ENCODE measurements at places on chromosomes 6 and 20.
A peak's percentile ranks its signal among the peaks of the same experiment; 100 is the strongest.

DNA sequence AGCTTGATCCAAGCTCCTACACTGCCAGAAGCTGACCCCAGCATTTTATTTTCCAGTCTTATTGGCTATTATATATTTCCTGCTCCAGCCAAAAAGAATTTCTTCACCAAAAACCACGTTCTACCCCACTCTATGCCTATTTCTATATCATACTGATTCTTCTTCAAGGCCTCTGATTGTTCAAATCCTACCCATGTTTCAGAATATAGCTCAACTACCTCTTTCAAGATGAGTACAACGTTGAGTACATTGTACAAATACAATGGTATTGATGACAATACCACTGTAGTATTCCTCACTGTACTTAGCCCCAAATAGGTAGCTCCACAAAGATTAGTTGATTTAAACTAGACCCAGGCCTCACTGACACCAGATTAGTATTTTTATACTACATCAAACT, 31.0 kb downstream of the ASCC3 start:
- DNase-seq: no peak

DNA sequence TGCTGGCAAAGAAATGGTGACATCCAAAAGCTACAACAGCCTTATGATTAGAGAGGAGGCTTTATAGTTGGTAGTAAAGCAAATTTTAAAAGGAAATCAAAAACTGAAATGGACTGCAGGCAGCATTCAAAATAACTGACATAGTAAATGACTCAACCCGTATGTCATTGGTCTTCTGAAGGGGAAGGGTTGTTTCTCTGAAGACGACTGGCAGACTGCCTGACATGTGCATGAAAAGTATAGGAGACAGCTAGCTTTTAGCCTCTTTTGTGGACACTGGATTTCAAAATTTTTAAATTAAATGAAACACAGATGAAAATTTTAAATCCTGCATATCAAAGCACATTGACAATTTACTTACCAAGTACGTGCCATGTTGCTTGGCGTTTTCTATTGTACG, 90.7 kb downstream of the TRMT6 start:
- DNase-seq: no peak

DNA sequence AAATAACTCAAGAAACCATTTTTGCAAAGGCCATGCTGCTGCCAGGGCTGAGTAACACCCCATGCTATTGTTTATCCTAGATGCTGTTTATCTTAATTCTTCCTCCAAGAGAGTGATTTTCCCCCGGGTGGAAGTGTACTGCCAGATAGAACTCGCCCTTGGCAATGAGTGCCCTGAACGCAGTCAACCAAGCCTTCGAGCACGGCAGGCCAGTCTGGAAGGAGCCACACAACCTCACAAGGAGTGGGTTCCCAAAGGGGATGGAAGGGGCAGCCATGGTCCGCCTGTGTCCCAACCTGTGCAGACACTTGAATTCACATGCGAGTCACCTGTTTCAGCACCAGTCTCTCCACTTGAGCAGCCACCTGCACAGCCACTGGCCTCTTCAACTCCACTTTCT, 31.9 kb downstream of the PNPLA1 start:
- DNase-seq: no peak

GRCh38 chr20:57874141-57874540, 164.3 kb upstream of the PMEPA1 start:
- no peak for DNase-seq

- peak; percentile 38 for DNase-seq
Measured at GRCh38 chr6:113291751-113292445, 565.2 kb upstream of the MARCKS start.

DNA sequence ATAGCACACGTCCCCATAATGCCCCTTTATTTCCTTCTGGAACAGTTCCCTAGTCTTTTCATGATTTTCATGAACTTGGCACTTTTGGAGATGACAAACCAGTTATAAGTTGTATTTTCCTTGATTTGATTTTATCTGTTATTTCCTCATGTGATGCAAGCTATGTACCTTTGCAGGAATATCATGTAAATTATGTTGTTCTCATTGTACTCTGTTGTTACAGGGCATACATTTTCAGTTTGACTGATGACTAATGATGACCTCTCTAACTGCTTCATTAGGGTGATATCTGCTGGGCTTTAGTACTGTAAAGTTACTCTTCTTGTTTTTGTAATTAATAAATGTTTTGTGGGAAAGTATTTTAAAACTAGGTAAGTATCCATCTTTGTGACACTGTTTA, 147.3 kb downstream of the ZFAND3 start:
- DNase-seq: no peak

DNA sequence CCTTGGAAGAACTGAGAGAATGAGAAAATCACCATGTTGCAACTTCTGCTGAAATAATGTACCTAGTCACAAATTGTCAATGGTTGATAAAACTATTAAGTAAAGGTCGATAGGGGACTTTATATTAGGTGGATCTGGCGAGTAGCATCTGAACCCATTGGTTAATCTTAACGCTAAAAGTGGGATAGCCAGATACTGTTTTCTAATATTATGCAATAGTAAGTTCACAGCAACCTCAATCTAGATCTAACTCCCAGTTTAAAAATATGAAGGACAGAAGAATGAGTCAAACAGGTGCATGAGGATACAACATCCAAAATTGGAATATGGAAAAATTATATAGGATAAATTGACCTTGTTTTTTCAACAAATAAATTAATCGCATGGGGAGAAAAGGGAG, 18.8 kb downstream of the PSMF1 start:
- no peak for DNase-seq

- DNase-seq: no peak
Measured at GRCh38 chr6:45163952-45164766, 164.0 kb upstream of the RUNX2 start.

DNA sequence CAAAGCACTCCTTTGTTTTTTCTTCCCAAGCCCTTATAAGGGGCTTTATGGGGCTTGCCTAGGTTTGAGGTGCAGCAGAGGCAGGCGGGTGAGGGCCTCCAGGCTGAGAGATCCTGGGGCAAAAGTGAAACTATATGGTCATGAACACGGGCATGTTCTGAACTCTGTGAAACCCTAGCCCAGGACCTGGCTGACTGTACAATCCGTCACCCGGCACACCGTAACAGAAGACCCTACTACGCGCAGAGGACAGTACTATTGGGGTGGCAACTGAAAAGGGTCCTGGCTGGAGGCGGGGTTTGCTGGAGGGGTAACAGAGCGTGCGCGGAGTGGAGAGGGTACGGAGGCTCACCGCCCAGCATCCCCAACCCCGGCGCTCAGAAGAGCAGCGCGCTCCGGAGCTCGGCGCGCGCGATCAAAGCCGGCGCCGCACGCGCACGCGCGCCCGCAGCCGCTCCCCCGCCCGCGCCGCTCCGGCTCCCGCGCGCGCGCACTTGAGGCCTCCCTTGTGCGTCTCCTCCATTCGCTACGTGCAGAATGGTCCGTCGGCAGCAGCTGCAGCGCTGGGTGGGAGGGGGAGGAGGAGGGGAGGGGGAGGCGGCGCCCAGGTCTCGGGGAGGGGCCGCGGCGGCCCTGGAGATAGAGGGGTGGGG, 54.2 kb downstream of the MRPL14 start:
- DNase-seq: peak; percentile 57

GRCh38 chr6:28496099-28496779, 19.4 kb downstream of the GPX6 start:
- no peak for DNase-seq

GRCh38 chr6:133748628-133749027, 140.3 kb upstream of the TCF21 start:
- no peak for DNase-seq

DNA sequence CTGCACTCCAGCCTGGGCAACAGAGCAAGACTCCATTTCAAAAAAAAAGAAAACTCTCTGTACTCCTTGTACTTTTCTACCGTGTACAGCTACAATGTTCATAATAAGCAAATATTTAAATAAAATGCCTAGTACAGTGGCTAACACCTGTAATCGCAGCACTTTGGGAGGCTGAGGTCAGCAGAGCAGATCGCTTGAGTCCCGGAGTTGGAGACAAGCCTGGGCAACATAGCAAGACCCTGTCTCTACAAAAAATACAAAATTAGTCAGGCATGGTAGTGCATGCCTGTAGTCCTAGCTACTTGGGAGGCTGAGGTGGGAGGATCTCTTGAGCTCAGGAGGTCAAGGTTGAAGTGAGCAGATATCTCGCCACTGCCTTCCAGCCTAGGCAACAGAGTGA, 5.7 kb downstream of the NAPB start:
- DNase-seq: no peak

DNA sequence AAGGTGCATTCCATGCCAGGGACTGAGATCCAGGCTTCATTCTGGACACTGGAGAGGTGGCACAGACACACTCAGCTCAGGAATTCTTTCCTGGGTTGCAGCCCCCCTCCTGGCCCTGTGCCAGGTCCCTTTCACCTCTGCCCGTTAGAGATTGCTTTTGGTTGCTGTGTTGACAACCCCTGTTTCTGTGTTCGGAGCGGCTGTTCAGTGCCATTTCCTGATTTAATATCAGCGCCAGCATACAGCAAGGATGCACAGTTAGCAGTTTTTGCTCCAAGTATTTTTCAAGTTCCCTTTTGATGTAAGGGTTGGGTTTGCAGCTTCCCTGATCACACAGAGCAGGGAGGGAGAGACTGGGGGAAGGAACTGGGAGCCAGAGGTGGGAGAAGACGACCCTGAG, 8.5 kb upstream of the MAFB start:
- DNase-seq: no peak

- DNase-seq: peak; percentile 44
Measured at GRCh38 chr6:33787954-33788693, 806 bp downstream of the LEMD2 start.

- DNase-seq: no peak
Measured at GRCh38 chr6:168313431-168314011, 6.1 kb downstream of the DACT2 start.

- DNase-seq: no peak
Measured at GRCh38 chr6:79267128-79267527, 32.6 kb upstream of the HMGN3 start.

- no peak for DNase-seq
Measured at GRCh38 chr6:89836639-89837222, 7.1 kb downstream of the CASP8AP2 start.

DNA sequence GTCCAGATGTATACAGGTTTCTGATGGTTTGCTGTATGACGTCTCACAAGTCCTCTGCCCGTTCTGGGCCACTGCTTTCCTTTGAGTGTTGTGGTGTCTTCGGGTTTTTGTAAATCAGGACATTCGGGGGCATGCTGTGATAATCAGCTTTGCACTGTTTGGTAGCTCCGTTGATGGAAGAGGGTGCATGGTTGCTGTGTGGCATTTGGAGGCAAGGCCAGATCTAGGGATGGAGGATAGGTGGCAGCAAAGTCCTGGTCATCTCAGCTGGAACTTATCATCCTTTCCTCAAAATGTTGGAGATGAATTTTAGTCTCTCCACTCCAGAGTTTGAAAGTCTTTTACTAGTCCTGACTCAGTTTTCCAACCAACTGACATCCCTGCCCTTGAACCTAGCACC, 91.0 kb downstream of the SCP2D1 start:
- no peak for DNase-seq

DNA sequence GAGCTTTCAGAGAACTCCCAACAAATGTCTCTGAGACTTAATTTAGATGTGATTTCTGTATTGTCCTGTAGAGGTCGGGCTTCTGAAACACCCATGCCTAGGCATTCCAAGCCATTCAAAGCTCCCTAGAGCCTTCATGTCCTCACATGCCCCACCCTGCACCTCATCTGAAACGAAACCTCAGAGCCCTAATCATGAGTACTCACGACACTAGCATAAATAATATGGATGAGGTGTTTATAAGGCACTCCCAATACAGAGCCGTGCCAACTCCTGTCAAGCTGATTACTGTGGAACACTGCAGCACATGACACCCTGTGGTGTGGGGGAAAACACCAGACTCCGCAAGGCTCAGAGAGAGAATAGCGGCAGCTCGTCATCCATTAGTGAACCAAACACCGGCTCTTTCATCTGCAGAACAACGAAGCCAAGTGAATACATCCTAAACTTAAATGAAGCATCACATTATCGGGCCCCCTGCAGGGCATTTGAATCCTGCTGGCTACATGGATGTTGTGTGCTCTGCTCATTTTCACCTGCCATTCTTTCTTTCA, 83.8 kb downstream of the FNDC1 start:
- DNase-seq: no peak

DNA sequence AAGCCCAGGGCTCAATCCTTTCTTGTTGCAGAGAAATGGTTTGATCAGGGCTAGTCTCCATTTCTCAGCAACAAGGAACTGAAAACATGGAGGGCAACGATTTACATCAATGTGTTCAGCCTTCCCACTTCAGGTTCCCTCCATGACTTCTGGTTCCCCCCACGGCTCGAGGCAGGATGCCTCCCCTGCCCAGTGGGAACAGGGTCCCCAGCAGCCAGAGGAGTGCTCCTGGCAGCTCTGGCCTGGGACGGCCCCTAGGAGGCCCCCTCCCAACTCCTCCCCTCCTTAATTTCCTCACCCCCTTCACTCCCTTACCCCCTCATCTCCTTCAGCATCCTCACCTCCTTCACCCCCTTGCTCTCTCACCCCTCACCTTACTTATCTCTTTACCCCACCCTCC, 283.8 kb downstream of the CDC5L start:
- DNase-seq: no peak

GRCh38 chr6:17688481-17688880, 18.2 kb downstream of the NUP153 start:
- DNase-seq: no peak

GRCh38 chr6:165096868-165097267, 212.5 kb downstream of the C6orf118 start:
- DNase-seq: no peak

DNA sequence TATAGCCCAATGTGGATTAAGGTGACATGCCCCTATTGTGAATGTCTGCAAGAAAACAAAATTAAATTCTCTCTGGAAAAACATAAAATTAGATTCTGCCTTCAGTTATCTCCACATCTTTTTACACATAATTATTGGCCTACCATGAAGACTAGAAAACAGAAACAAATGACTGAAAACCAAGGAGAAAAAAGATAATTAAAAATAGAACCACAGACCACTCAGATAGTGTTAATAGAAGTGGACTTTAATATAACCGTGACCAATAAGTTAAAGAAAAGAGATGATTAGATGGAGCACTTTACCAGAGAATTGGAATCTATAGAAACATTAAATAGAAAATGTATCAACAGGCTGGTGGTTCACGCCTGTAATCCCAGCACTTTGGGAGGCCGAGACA, 445.7 kb downstream of the EPM2A start:
- DNase-seq: no peak

GRCh38 chr6:160130729-160131484, 9.3 kb downstream of the SLC22A1 start:
- DNase-seq: no peak

DNA sequence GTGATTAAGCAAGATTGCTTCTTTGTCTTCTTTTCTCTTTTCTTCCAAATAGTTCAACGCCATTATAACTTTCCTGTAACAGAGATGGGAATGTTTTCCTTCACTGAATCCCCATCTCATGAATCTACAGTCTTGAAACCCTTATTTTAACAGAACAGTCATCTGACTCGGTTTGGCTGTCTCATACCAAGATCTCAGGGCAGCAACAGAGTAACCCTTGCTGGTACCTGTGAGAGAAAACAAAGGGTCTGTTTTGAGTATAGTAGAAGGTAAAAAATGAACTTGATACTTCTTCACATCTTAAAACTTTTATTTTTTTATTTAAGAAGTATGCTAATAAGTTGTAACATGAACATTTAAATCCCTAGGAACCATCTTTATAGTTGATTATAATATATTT, 19.6 kb upstream of the DSE start:
- DNase-seq: no peak
